ENCODE measurements at places on chromosomes 1 and 21. TPM values are rescaled to one million over a fixed set of nuclear protein-coding genes. Genes with fewer than 3 reads are reported as not detected.
A peak's percentile ranks its signal among the peaks of the same experiment; 100 is the strongest.

The OSCP1 gene
- total RNA-seq, result 15.1 TPM

GRCh38 chr1:28577738-28578536 lies 14.1 kb upstream of the RAB42 start:
- H3K4me3 ChIP-seq, result no peak overlapping the region
- peaks cover 32% of the 10 kb centered on the region for H3K4me1 ChIP-seq
- no peak overlapping the region for H3K27ac ChIP-seq

The TMEM200B gene
- not detected for total RNA-seq

GRCh38 chr1:153536671-153537375 lies 1.0 kb upstream of the S100A6 start:
- H3K27me3 ChIP-seq, result no peaks in the 10 kb centered on the region
- DNase-seq, result peak; percentile 44

DNA sequence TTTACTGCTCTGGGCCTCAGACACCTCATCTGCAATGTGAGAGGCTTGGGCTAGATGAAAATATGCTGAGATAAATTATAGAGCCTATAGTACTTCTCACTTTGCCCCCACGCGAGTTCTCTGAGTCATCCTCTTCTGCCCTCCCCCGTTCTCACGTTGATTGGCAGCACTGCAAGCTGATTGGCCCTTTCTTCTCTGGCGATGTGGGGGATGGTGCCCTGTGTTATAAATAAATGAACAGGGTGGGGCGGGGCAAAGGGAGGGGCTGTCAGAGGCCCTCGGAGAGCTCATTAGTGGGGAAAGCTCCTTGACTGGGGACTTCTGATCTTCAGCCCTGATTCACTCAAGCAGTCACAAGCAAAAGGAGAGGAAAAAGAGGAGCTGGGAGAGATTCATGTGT lies 64.3 kb upstream of the ZC3H12A start:
- H3K27ac ChIP-seq, result no peak overlapping the region
- no peak overlapping the region for H3K4me3 ChIP-seq
- no peaks in the 10 kb centered on the region for H3K4me1 ChIP-seq
- DNase-seq, result no peak
- no peaks in the 10 kb centered on the region for H3K27me3 ChIP-seq
- no peaks in the 10 kb centered on the region for H3K36me3 ChIP-seq

DNA sequence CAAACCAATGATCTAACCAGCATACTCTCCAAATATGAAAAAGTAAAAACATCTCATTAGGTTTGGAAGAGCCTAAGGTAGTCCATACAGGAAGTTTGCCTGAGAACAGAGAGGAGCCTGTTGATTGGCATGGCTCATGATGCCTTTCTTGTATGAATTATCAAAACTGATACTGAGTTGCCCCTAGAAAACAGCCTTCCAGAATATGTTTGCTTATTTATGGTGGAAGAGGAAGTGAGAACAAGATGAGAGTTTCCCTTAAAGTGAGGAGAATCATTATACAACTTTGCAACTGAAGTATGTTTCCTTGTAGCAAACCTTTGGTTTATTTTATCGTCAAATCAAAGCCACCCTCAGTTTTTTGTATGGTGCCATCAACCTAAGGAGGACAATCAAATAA lies 23.8 kb upstream of the KIAA1614 start:
- DNase-seq, result no peak
- no peaks in the 10 kb centered on the region for H3K27me3 ChIP-seq
- H3K4me1 ChIP-seq, result no peaks in the 10 kb centered on the region
- no peak overlapping the region for H3K27ac ChIP-seq

- H3K36me3 ChIP-seq, result no peaks in the 10 kb centered on the region
- no peak for DNase-seq
- H3K27ac ChIP-seq, result no peak overlapping the region
- H3K27me3 ChIP-seq, result no peaks in the 10 kb centered on the region
Measured at GRCh38 chr21:24025101-24025500, 1582.2 kb downstream of the MRPL39 start.

DNA sequence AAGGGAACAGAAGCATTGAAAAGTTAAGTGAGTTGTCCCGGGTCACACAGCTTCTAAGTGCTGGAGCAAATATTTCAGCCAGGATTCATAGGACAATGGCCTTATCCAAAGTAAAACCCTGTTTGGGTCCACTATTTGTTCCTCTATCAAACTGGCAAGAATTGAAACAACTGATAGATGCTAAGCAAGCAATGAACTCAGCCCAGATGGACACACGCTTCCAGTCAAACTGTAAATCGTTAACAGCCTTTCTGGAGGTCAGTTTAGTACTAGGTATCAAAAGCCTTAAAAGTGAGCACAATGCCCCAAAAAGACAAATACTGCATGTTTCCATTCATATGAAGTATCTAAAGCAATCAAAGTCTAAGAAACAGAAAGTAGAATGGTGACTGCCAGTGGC lies 779 bp upstream of the SVBP start:
- no peak for DNase-seq
- peak overlapping the region; percentile 78 for H3K4me3 ChIP-seq
- H3K27ac ChIP-seq, result no peak overlapping the region
- no peaks in the 10 kb centered on the region for H3K36me3 ChIP-seq
- H3K4me1 ChIP-seq, result peaks cover 20% of the 10 kb centered on the region

GRCh38 chr21:43986544-43987451 lies 25.3 kb upstream of the TRAPPC10 start:
- H3K27me3 ChIP-seq, result no peaks in the 10 kb centered on the region
- H3K27ac ChIP-seq, result no peak overlapping the region
- no peaks in the 10 kb centered on the region for H3K4me1 ChIP-seq
- DNase-seq, result no peak
- peaks cover 25% of the 10 kb centered on the region for H3K36me3 ChIP-seq

- H3K4me1 ChIP-seq, result no peaks in the 10 kb centered on the region
- DNase-seq, result no peak
- H3K36me3 ChIP-seq, result peaks cover 100% of the 10 kb centered on the region
- H3K4me3 ChIP-seq, result no peak overlapping the region
- no peak overlapping the region for H3K27ac ChIP-seq
Measured at GRCh38 chr1:150820730-150821512, 12.9 kb upstream of the CTSK start.

The HIVEP3 gene
- 2.9 TPM for total RNA-seq

- no peaks in the 10 kb centered on the region for H3K36me3 ChIP-seq
- no peak overlapping the region for H3K4me3 ChIP-seq
- no peaks in the 10 kb centered on the region for H3K27me3 ChIP-seq
- no peak overlapping the region for H3K27ac ChIP-seq
- DNase-seq, result no peak
Measured at GRCh38 chr1:226788965-226789364, 49.9 kb upstream of the ITPKB start.

DNA sequence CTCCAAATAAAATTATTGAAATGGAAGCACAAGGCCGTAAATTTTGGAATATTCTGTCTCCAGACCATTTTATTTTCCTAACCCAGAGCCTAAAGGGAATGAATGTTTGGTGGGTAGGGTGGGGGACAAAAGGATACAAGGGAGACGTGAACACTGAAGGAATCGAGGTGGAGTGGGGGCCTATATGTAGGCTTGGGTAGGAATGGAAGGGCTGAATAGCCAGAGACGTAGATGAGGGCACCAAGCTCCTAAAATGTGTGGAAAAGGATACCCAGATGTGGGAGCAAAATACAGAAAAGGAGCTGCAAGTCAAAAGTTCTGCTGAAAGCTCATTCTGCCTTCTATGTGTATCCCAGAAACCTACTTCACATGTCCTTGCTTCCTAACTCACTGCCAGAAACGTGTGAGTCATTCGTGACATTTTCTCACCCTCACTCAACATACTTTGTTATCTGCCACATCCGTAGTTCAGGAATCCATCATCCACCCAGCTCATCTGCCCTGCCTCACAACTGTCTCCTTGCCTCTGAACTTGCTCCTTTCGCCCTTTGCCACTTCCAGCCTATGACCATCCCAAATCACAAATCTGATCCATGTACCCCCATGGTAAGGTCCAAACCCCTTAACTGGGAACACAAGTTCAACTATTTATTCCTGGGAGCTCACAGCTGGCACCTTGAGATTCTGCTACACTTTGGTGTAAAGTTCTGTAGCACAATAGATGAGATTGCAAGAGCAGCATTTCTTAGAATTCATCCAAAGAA lies 84.1 kb upstream of the PRDX6 start:
- H3K36me3 ChIP-seq, result no peaks in the 10 kb centered on the region
- H3K27me3 ChIP-seq, result no peaks in the 10 kb centered on the region
- H3K4me1 ChIP-seq, result no peaks in the 10 kb centered on the region

The ACTL8 gene
- not detected for total RNA-seq

The TRAF3IP3 gene
- 9.6 TPM for total RNA-seq

The ANKRD34A gene
- total RNA-seq, result 0.73 TPM

The BMP8A gene
- not detected for total RNA-seq

DNA sequence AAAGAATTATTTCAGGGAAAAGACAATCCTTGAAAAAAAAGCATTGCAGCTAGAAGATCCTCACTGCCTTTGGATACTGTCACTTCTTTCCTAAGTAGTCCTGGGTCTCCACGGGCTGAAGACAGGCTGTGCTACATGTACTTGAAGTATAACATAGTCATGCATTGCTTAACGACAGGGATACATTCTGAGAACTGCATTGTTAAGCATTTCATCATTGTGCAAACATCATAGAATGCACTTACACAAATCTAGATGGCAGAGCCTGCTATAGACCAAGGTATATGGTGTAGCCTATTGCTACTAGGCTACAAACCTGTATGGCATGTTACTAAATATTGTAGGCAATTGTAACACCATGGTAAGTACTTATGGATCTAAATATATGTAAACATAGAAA lies 54.0 kb downstream of the KIAA0040 start:
- no peaks in the 10 kb centered on the region for H3K36me3 ChIP-seq
- H3K27ac ChIP-seq, result no peak overlapping the region
- no peaks in the 10 kb centered on the region for H3K4me1 ChIP-seq
- no peak for DNase-seq
- no peak overlapping the region for H3K4me3 ChIP-seq

DNA sequence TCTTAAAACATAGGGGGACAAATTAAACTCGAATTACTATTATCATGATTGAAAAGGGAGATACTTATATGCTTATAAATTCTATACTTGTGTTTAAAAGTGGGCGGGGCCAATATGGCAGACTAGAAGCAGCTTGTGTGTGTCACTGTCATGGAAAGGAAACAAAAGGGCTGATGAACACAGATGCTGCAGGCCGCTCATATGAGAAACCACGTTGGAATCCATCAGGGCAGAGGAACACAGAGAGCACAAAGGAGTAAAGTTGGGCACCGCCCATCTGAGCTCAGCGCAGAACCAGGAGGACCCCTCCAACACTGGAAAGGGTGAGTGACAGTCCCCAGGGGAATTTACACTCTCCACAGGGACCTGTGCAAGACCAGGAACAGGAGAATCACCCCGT lies 107.0 kb downstream of the SLC5A9 start:
- no peak for DNase-seq
- no peak overlapping the region for H3K27ac ChIP-seq
- peaks cover 50% of the 10 kb centered on the region for H3K36me3 ChIP-seq
- no peaks in the 10 kb centered on the region for H3K27me3 ChIP-seq
- H3K4me3 ChIP-seq, result no peak overlapping the region

The ARHGAP29 gene
- total RNA-seq, result 30.1 TPM

DNA sequence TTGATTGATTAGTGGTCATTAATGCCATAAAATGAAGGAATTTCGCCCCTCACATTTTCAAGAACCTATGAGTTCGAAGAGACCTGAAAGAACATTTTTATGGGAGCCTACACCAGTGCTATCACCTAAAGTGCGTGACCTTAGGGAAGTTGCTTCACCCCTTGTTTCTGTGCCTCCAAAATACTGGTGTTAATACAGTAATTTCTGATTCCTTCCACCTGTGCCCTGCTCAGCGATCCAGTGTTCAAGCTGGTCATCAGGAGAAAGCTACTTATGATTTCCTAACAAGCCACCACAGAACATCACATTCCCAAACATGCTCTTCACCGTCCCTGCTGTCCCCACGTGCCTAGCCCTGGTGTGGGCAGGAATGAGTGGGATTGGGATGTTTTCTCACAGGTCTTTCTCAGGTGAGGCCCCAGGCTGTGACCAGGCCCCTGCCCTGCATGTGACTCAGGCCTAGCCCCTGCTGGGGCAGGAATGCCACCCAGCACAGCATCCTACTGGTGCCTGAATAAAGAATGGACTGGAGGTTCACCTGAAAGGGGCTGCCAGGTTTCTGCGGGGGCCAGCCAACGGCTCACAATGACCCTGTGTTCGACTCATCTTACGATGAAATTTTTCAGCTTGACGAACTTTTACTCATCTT lies 60.3 kb downstream of the CD247 start:
- H3K27ac ChIP-seq, result no peak overlapping the region
- H3K36me3 ChIP-seq, result no peaks in the 10 kb centered on the region
- peaks cover 4% of the 10 kb centered on the region for H3K4me1 ChIP-seq
- no peak for DNase-seq

DNA sequence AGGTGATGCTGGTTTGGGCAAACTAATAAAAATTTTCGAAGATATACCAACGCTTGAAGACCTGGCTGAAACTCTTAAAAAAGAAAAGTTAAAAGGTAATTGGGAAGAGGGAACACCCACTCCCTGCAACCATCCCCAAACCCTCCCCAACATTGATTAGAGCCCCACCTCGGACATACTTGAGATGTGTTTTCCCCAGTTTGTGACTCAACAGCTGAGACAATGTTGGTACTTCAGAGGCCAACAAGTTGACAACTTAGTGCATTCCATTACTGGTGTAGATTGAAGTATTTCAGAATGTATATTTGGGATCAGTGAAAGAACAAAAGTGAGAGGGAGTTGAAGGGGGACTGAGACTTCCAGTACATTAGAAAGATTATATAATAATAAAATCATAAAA lies 5.1 kb downstream of the IFI16 start:
- no peak overlapping the region for H3K27ac ChIP-seq
- no peak for DNase-seq

The COA6 gene
- total RNA-seq, result 19.8 TPM

GRCh38 chr1:182607566-182607965 lies 3.4 kb upstream of the RGS16 start:
- no peak overlapping the region for H3K27ac ChIP-seq
- peaks cover 22% of the 10 kb centered on the region for H3K4me1 ChIP-seq
- H3K27me3 ChIP-seq, result no peaks in the 10 kb centered on the region
- no peaks in the 10 kb centered on the region for H3K36me3 ChIP-seq
- no peak for DNase-seq

DNA sequence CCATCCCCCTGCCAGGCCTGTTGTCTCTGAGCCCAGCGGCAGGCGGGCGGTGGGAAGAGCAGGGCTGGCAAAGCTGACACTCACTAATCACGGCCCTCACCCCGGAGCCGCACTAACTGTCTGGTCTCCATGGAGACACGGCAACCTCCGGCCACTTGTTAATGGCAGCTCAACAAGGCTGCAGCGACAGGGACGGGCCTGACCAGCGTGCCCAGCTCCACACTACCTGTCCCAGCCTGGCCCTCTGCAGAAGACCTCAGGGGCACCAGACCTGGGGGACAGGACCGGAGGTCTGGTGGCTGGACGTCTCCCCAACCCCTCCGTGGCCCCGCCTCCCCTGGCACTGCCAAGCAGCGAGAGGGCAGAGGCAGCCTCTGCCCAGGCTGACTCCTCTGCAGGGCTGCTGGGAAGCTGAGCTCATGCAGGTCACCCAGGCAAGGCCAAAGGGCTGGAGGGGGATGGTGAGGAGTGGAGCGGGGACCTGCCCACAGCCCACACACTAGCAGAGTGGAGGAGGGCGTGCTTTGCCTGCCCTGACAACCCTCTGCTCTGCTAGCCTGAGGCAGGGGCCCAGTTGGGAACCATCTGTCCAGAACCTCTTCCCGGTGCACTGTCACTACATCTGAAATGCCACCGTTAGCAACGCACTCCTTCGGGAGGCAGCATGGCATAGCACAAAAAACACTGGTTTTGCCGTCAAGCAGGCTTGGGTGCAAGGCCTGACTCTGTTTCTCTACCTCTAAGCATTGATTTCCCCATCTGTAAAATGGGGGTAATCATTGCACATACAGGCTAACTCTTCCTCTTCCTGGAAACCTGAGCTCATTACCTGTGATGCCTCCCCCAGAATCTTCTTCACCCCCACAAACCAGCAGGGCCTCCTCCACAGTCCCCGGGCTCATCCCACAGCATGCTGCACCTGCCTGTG lies 29.6 kb upstream of the WASF2 start:
- H3K27me3 ChIP-seq, result no peaks in the 10 kb centered on the region
- peaks cover 70% of the 10 kb centered on the region for H3K4me1 ChIP-seq
- H3K36me3 ChIP-seq, result no peaks in the 10 kb centered on the region
- H3K4me3 ChIP-seq, result no peak overlapping the region
- DNase-seq, result no peak

All from stomach (tissue), 19 donors.